ENCODE measurements at places on chromosomes 7 and 10.
A peak's percentile ranks its signal among the peaks of the same experiment; 100 is the strongest.

DNA sequence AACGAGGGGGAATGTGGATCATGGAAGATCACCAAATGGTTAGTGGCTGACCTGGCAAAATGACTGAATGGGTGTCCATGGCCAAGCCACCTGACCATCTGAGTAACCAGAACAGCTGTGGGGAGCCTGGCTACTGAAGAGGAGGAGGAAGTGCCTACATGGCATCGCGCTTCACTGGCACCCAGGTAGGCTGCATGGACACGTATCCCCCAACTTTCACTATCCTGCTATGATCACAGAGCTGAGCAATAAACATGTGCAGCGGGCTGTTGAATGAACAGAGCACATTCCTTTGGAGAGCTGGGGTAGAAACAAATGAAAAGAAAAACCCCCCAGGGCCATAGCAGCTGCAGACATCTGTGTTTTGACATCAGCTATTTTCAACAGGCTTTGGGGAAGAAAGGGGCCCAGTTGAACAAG is 6.5 kb downstream of the AKR1B1 start:
- no peak for DNase-seq

GRCh38 chr7:73387221-73387828 is 46.3 kb upstream of the FZD9 start:
- DNase-seq: no peak

GRCh38 chr7:99029466-99030435 is 114.2 kb downstream of the SMURF1 start:
- DNase-seq: peak; percentile 68

DNA sequence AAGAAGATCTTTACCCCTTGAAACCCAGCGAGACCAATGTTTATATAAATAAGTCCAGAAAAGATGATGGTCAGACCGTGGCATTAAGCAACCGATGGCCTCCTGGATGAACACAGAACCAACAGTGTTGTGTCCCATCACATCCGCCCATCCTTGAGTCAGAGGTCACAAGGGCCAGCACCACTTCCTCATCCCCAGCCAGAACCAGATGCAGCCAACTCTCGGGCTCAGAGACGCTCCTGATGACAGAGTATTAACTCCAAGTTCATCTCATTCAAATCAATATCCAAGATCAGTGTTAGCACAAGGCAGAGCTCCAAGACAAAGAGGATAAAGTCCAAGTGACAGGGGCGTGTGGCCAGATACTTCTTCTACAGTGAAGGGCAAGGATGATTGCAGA is 63.5 kb downstream of the FAM53B start:
- DNase-seq: no peak

- DNase-seq: no peak
These were observed 78.7 kb upstream of the MKRN1 start for GRCh38 chr7:140557809-140558518.

GRCh38 chr10:59668096-59668495 is 41.6 kb downstream of the SLC16A9 start:
- no peak for DNase-seq

DNA sequence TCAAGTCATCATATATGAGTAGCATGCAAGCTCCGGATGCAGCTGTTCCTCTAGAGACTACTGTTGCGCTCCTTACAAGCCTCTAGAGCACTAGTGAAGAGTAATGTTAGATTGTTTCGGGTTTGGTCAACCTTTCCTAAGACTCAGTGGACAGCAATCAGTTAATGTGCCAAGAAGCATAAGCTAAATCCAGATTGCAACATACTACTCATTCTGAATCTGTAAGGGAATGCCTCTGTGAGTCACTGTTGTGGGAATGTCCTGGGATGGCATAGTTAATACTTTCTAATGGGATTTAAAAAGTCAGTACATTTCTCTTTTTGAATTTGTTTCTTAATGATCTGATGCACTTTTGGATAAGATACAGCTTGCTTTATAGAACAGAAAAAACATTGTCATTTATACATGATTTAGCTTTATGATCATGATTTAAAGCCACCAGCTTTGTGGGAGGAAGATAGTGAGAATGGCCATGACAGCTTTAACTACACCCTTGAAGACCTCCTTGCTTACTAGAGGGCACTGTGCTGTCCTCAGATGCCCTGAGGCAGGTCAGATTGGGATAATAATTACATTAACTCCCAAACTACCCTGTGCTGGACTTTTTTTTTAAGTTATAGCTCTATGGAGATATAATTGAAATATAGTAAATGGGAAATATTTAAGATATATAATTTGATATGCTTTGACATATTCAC is 138.4 kb downstream of the SDK1 start:
- DNase-seq: no peak

GRCh38 chr7:22662036-22662435 is 65.0 kb upstream of the IL6 start:
- DNase-seq: no peak

DNA sequence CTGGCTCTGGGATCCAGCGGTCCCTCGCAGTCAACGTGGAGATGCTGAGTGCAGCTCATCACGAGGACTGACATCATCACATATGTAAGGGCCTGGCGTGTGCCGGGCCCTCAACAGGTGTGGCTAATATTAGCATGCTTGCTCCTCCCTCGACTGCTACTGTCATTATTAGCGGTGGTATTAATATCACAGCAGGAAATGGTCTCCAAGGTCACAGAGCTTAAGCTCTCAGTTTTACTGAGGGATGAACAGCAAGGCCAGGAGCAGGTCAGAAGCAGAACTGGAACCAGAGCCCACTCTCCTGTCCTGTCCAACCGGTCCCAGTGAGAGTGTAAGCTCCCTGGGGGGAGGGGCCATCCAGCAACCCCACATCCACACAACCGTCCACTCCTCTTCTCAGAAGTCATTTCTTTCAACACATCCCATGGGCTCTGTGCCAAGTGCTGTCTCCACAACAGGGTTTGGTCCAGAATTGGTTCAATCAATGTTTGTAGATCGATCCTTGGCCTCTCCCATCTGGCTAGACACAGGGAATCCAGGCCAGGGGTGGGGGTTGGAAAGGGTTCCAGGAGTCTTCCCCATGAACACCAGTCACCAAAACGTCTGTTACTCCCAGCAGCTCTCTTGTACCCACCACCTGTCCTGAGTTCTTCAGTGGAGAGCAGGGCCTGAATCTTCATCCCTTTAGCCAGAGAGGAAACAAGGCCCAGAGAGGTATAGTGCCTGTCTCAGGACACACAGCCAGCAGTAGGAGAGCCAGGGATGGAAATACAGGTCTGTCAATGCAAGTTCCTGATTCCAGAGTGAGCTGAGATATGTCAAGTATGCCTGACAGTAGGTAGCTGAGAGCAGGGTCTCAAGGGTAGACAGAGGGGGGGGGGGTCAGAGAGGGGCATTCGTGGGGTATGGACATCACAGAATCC is 45.3 kb upstream of the ZMIZ1 start:
- DNase-seq: no peak

GRCh38 chr7:68925241-68925640 is 673.0 kb upstream of the AUTS2 start:
- no peak for DNase-seq

GRCh38 chr7:111363099-111363498 is 199.2 kb downstream of the IMMP2L start:
- DNase-seq: no peak

- DNase-seq: no peak
These were observed 299.9 kb upstream of the HABP2 start for GRCh38 chr10:113252650-113253618.

- DNase-seq: no peak
These were observed 315.5 kb downstream of the MAGI2 start for GRCh38 chr7:79137942-79138341.

DNA sequence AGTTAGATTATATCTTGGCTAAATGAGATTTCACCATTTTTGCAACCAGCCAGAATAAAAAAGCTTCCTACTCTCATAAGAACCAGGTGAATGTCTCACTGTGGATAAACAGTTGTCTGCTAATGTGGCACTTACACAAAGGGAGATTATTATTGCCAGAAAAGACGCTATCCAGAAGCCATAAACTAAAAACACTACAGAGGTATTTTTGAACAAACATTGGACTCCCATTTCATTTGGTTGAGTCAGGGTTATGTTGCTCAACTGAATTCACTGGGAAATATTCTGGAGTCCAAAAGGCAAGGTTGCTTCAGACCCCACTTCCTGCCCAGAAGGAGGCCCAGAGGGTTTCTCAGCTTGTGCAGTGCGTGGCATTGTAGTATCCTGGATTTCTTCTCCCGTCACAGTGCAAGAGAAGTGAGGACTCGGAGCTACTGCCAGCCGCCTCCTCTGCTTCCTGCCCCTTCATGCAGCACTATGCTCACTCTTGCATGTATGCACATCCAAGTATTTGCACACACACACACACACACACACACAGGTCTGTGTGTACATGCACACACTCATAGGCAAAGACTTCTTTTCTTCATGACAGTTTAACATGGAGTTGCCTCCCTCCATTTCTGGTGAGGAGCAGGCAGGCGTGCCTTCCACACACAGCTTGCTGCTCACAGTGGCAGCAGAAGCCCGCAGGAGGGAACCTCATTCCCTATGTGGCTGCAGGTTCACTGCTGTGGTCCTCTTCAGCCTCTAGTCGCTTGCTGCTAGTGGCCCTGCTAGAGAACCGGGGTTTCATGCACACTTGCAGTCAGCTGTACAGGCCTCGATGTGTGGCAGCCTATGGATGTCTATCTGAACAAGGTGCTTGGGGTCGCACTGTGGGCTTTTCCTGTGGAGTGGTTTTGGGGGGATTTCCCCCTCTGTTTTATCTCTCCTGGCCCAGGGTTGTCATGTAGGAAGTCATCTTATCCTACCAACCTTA is 10.1 kb downstream of the DENND10 start:
- DNase-seq: peak; percentile 78

DNA sequence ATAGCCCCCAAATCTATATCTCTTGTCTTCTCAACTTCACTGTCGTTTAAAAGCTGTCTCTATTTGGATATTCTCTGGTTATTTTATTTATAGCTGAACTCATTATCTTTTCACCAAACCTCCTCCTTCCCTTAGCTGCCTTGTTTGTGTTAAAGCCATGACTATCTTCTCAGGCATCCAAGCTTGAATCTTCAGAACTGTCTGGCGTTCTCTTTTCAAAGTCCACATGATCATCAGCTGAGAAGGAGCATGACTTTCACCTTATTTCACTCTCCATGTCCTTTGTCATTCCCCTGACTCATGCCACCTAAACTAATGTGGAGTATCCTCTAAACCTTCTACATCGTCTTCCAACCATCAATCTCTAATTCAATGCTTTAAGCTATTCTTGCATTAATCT is 5.7 kb upstream of the GLCCI1 start:
- no peak for DNase-seq

DNA sequence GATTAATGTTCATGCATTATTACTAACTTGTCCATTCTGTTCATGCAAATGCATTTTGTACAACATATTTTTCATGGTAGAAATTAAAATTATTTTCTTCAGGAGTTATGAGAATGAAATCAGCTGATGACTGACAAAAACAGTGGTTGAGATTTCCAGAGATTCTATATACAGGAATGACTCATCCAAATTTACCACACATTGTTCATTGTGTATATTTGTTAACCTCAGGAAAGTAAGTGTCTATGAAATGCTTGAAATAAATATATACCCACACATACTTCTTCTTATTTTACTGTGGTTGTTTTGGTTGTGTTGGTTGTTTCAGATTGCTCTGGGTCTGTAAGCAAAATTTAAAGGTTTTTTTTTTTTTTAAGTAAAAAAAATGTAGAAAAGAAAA is 108.1 kb upstream of the SP8 start:
- no peak for DNase-seq

- no peak for DNase-seq
These were observed 64.1 kb downstream of the CTTNBP2 start for GRCh38 chr7:117808910-117809705.

- no peak for DNase-seq
These were observed 18.1 kb downstream of the NOC3L start for GRCh38 chr10:94344522-94345122.

GRCh38 chr10:116278846-116279245 is 5.8 kb upstream of the GFRA1 start:
- DNase-seq: no peak

- no peak for DNase-seq
These were observed 828 bp downstream of the OGDHL start for GRCh38 chr10:49761201-49761788.

- DNase-seq: no peak
These were observed 28.9 kb downstream of the BAG3 start for GRCh38 chr10:119680050-119680449.

GRCh38 chr7:51279391-51280023 is 37.1 kb downstream of the COBL start:
- DNase-seq: no peak

DNA sequence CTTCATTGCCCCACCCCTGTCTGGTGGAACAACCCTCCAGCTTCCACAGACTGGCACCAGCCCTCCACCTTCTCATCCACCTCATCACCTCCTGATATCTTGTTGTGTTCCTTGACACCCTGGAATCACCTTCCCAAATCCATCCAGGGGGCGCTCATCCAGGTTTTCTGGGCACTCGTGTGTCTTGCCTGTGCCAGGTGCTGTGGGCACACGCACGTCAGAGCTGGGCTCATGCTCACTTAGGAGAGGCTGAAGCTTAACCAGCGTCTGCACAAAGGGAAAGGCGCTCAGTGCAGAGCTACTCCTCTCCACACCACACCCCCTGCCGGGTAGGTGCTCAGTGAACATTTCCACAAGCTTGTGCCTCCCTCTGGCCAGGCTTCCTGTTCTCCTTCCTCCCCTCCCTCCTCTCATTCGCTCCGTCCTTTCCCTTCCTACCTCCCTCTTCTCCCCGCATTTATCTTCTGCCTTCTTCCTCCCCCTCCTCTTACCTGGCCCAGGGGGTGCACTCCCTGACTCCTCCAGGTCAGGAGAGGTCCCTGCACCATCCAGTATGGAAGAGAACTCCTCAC is 4.8 kb downstream of the ADCYAP1R1 start:
- DNase-seq: no peak

- no peak for DNase-seq
These were observed 107.9 kb upstream of the PPIF start for GRCh38 chr10:79239275-79239779.

DNA sequence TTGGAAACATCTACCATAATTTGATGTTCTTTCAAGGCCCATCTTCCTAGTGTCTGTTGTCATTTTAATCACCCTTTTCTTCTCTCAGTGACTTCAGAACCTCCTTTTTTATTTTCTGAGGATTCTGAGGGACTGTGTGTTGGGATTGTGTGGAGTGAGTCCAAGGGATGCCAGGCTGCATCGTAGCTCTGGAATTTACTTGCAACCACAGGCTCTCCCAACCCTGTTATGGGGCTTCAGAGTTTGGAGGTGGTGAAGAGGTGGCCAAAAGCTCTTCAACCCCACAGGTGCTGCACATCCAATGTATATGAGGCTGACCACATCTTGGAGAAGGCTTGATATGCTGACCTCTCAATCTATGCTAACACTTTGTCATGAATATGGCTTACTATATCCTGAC is 79.5 kb upstream of the GPR141 start:
- no peak for DNase-seq

GRCh38 chr7:81887098-81888090 is 117.5 kb upstream of the HGF start:
- DNase-seq: no peak

GRCh38 chr10:108346066-108346465 is 1181.6 kb upstream of the SORCS1 start:
- no peak for DNase-seq

- no peak for DNase-seq
These were observed 22.2 kb downstream of the LANCL2 start for GRCh38 chr7:55387062-55387965.

Data from Caco-2 (cell line).